ENCODE measurements at places on chromosomes 6 and 20. TPM values are rescaled to one million over a fixed set of nuclear protein-coding genes. Genes with fewer than 3 reads are reported as not detected.

DNA sequence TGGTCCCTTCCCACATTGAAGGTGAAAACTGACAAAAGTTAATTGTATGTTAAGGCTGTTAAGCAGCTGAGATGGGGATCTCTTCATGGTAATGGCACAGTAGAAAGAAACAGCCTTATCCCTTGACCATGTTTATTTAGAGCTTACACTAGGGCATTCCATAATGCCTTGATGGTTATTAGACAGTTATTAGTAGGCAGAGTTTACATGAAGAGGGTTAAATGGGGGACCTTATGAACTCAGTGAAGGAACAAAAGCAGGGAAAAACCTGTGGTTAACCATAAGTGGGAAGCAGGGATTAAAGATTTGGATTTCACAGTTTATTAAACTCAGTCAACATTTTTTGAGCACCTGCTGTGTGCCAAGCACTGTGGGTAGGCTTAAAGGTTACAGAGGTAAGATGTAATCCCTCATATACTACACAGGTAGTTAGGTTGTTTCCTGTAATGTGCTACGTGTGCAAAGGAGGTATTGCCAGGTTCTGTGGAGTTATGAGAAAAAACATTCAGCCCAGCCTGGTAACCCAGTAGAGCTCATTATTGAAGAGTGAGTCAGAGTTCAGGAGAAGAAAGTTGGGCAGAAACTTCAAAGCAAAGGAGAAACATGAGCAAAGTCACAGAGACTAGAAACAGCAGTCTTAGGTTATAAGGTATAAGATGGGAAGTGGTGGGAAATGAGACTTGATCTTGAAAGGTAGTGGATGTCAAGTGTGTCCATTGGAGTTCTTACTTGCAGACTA is 32.3 kb upstream of the GNRH2 start:
- no peak overlapping the region for H3K4me3 ChIP-seq
- DNase-seq: peak; percentile 72
- H3K27ac ChIP-seq: no peak overlapping the region
- no peaks in the 10 kb centered on the region for H3K27me3 ChIP-seq
- H3K36me3 ChIP-seq: peaks cover 16% of the 10 kb centered on the region

DNA sequence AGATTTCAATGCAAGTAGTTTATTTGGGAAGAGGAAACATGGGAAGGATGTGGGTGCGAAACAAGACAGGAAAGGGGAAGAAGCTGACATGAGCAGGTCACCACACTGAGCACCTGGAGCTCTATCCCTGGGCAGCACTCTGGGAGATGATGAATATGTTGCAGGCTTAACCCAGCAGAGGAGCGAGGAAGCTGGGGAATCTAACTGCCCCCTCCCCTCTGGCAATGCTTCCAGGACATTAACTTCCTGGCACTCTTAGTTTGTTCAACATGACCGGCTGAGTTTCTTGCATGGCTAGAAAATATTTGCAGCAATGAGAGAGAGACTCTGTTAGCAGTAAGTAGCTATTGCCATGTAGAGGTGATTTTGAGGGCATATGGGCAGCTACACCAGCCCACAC is 4.9 kb upstream of the ADA start:
- H3K4me1 ChIP-seq: no peaks in the 10 kb centered on the region
- H3K27ac ChIP-seq: no peak overlapping the region
- no peaks in the 10 kb centered on the region for H3K36me3 ChIP-seq
- H3K27me3 ChIP-seq: no peaks in the 10 kb centered on the region

DNA sequence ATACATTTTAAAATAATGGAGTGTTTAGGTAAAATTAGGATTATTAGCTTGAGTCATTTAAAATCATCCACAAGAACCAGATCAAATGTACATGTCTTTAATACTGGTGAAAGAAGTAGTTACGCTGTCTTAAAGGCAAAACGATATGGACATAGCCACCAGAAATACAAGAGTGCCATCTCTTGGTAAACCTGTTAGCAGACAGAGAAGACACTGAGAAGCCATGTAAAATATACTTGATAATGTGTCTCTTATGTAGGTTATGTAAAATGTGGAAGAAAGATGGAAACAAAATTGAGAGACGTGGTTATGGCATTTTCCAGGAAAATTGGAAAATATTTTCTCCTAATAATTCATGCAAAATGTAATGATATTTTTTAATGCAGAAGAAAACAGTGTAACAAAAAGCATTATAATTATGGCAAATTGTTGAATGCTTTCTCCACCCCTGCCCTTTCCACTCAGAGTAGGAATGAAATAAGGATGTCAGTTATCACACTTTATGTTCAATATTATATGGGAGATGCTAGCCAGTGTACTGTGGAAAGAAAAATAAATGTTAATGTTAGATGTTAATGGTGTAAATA is 12.2 kb upstream of the SLC17A2 start:
- no peaks in the 10 kb centered on the region for H3K36me3 ChIP-seq
- DNase-seq: peak; percentile 54
- no peak overlapping the region for H3K27ac ChIP-seq
- no peaks in the 10 kb centered on the region for H3K4me1 ChIP-seq
- H3K4me3 ChIP-seq: no peak overlapping the region

DNA sequence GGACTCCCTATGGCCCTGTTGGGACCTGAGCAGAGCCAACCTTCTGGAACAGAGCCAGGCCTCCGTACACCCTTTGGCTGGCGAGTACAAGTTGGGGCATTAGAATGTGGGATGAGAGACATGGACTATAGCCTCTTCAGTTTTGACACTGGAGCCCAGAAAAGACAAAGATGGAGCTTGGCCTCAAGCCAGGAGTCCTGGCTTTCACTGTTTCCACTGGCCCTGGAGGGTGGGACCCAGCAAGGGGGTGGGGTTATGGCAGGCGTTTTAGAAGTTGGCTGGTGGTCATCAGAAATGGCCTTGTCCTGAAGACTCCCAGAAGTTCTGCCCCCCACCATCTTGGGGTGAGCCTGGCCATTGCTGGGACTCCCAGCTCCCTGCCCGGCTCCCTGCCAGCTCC is 21.8 kb downstream of the ITPR3 start:
- no peak overlapping the region for H3K4me3 ChIP-seq
- no peaks in the 10 kb centered on the region for H3K27me3 ChIP-seq
- DNase-seq: no peak
- no peaks in the 10 kb centered on the region for H3K4me1 ChIP-seq
- no peaks in the 10 kb centered on the region for H3K36me3 ChIP-seq

GRCh38 chr6:143901885-143902750 is 37.8 kb downstream of the ZC2HC1B start:
- peak; percentile 3 for DNase-seq
- H3K4me1 ChIP-seq: no peaks in the 10 kb centered on the region
- no peaks in the 10 kb centered on the region for H3K36me3 ChIP-seq
- no peak overlapping the region for H3K27ac ChIP-seq
- H3K27me3 ChIP-seq: no peaks in the 10 kb centered on the region

The MAS1L gene
- not detected for total RNA-seq

Measured in GM23248 (cell line).